ENCODE measurements at places on chromosomes 12 and 14.

- peak; percentile 49 for DNase-seq
These were observed 84.0 kb downstream of the SAMD4A start for GRCh38 chr14:54650959-54651351.

- DNase-seq, result no peak
These were observed 499.3 kb downstream of the TMEM132D start for GRCh38 chr12:129404556-129404955.

DNA sequence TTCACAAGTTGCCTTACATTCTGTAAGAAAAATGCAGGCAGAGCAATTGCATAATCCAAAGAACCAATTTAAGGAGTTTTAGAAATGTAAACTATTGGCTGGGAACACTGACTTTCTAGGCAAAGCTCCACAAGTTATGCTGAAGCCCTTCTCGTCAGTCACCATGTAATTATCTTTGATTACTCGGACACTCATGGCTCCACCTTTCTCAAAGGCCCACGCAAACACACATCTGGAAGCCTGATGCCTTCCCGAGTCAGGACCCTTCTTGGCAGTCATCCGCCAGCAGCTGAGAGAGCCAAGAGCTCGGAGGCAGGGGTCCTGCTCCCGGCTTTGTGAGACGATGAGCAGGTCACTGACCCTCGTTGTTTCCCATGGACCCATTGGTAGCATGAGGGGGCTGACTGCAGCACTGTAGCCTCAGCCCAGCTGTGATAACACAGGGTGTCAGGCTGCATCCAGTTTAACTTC lies 202.2 kb downstream of the TMEM132D start:
- no peak for DNase-seq

GRCh38 chr14:99463974-99464373 lies 16.7 kb downstream of the SETD3 start:
- DNase-seq, result no peak

GRCh38 chr12:131747276-131748177 lies 36.6 kb downstream of the SFSWAP start:
- no peak for DNase-seq

- DNase-seq, result no peak
These were observed 498 bp downstream of the RACGAP1 start for GRCh38 chr12:50024805-50025186.

- no peak for DNase-seq
These were observed 25.2 kb downstream of the POLE start for GRCh38 chr12:132661972-132662371.

DNA sequence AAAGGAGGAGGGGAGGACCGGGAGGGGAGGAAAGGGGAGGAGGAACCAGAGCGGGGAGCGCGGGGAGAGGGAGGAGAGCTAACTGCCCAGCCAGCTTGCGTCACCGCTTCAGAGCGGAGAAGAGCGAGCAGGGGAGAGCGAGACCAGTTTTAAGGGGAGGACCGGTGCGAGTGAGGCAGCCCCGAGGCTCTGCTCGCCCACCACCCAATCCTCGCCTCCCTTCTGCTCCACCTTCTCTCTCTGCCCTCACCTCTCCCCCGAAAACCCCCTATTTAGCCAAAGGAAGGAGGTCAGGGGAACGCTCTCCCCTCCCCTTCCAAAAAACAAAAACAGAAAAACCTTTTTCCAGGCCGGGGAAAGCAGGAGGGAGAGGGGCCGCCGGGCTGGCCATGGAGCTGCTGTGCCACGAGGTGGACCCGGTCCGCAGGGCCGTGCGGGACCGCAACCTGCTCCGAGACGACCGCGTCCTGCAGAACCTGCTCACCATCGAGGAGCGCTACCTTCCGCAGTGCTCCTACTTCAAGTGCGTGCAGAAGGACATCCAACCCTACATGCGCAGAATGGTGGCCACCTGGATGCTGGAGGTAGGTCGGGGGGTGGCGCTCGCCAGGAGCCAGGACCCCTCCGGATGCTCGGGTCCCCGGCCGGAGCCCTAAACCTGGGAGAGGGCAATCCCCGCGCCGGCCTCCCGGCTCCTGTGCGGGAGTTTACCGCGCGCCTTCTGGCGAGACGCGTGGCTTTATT lies at the start of gene CCND2:
CCND2 (plus strand) TSS at position 111 of the 744 bp plus-strand sequence; CDS start at position 390, 279 bp downstream.
- DNase-seq, result peak; percentile 91

Measured in ELF-1 (cell line).